Tracheal epithelial cell (primary cell): ENCODE measurements at places on chromosomes 2 and 18. TPM values are rescaled to one million over a fixed set of nuclear protein-coding genes. Genes with fewer than 3 reads are reported as not detected.

The FSIP2 gene
- total RNA-seq = under 0.01 and 0.21 TPM in 2 replicates

The EFR3B gene
- total RNA-seq = under 0.01 TPM in 1 of 2 replicates, not detected in the other

The GULP1 gene
- 40.1 and 62.7 TPM in 2 replicates for total RNA-seq

The HOXD12 gene
- total RNA-seq = not detected in 2 replicates

The KCNF1 gene
- total RNA-seq = 0.48 TPM in 1 of 2 replicates, not detected in the other

The CAPG gene
- total RNA-seq = 625 and 657 TPM in 2 replicates

The LOXHD1 gene
- not detected in 2 replicates for total RNA-seq

The SIX2 gene
- 5.3 and 10.7 TPM in 2 replicates for total RNA-seq

The PFN4 gene
- 0.21 and 0.48 TPM in 2 replicates for total RNA-seq

The SRD5A2 gene
- total RNA-seq = not detected in 2 replicates

The CNTNAP5 gene
- not detected in 2 replicates for total RNA-seq

The TSGA10 gene
- total RNA-seq = 2.8 and 3.6 TPM in 2 replicates

The CCDC93 gene
- total RNA-seq = 15.8 and 22.2 TPM in 2 replicates

The C1QL2 gene
- not detected in 2 replicates for total RNA-seq

The CPLX4 gene
- 0.24 TPM in 1 of 2 replicates, not detected in the other for total RNA-seq

The DLGAP1 gene
- total RNA-seq = 0.21 and 0.72 TPM in 2 replicates

The METTL5 gene
- 87.7 and 104 TPM in 2 replicates for total RNA-seq

The FRZB gene
- under 0.01 TPM in 1 of 2 replicates, not detected in the other for total RNA-seq

The GPBAR1 gene
- 0.43 TPM in 1 of 2 replicates, not detected in the other for total RNA-seq

The REG1B gene
- total RNA-seq = not detected in 2 replicates

The PPP4R1 gene
- total RNA-seq = 192 and 258 TPM in 2 replicates

The KLF7 gene
- total RNA-seq = 28.4 and 34.1 TPM in 2 replicates

The TFPI gene
- total RNA-seq = 5.3 and 19.0 TPM in 2 replicates

The CSRNP3 gene
- total RNA-seq = 0.43 and 0.48 TPM in 2 replicates

The SLC38A11 gene
- not detected in 2 replicates for total RNA-seq

The CPO gene
- not detected in 2 replicates for total RNA-seq

The ANKAR gene
- total RNA-seq = 1.7 and 2.4 TPM in 2 replicates

The MEP1B gene
- total RNA-seq = not detected in 2 replicates
